ENCODE measurements at places on chromosomes 3 and 15.

GRCh38 chr3:140236836-140237501 lies 302.0 kb downstream of the CLSTN2 start:
- no peak for DNase-seq

GRCh38 chr15:74350295-74351275 lies 16.9 kb downstream of the CYP11A1 start:
- DNase-seq, result no peak

- no peak for DNase-seq
Observed at GRCh38 chr15:35209838-35210237, 124.7 kb upstream of the NANOGP8 start.

GRCh38 chr3:56322862-56323261 lies 145.4 kb downstream of the ERC2 start:
- DNase-seq, result no peak

DNA sequence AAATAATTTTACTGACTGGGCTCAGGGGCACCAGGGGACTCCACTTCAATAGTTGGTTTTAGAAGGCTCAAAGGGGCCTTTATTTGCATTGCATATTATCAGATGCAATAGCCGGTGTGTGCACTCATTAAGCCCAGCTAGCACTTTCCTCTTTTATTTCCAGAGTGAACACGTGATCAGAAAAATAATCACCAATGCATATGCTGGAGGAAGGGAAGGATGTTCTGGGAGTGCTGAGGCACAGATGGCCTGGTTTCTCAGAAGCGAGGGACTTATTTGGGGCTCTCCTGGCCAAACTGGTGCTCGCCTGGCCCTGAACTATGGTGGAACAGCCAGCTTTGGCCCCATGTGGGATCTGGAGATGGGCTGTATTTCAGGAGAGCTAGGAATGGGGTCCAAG lies 60.4 kb upstream of the SEC13 start:
- DNase-seq, result no peak

DNA sequence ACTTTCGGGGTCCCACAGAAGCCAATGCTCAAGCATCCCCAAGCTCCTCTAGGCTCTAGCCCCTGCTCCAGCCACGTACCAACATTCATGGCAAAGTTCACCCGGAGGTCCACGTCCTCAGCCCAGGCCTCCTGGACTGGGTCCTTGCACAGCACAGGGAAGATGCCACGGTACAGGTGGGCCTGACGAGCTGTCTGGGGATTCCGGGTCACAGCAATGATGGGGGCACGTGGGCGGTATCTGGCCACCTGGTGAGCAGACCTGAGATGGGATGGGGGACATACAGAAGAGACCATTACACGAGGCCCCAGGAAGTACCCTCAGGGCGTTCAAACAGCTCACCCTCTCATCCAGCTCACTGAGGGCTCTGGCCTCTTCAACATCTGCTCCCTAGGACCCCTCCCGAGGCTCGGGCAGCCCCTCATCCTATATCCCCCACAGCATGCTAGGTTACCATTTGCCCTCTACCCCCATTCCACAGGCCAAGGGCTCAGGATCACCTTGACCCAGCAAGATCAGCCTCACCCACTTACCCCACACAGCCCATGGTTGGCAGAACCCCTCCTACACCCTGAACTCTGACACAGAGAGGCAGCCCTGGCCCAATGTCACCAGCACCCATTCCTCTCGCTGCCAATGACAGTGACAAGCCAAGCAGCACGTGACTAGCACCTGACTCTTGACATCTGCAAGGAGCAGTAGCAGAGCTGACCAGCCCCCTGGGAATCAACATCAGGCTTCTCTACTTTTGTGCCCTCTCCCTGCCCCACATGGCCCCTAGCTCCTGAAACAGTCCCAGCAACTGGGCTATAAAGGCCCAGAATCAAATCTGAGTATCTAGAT lies 3.0 kb upstream of the GRAMD2A start:
- no peak for DNase-seq
